Activated CD4-positive, alpha-beta T cell treated with anti-CD3 and anti-CD28 coated beads, Interleukin-2, amount 50 U/mL, for 48 hours (primary cell): ENCODE measurements at places on chromosomes 12 and 14.

- DNase-seq = no peak
Measured at GRCh38 chr12:6104027-6104426, 20.4 kb downstream of the VWF start.

DNA sequence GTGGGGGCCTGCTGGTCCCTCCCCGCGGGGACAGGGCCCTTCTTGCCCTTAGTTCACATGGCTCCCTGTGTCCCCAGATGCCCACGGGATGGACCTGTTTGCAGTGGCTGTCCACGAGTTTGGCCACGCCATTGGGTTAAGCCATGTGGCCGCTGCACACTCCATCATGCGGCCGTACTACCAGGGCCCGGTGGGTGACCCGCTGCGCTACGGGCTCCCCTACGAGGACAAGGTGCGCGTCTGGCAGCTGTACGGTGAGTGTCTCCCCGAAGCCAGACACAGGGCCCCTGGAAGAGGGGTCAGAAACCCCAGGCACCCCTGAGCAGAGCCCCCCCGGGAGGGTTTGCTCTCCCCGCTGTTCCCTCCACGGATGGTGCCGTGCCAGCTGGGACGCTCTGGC, 13.4 kb downstream of the MMP17 start:
- no peak for DNase-seq

DNA sequence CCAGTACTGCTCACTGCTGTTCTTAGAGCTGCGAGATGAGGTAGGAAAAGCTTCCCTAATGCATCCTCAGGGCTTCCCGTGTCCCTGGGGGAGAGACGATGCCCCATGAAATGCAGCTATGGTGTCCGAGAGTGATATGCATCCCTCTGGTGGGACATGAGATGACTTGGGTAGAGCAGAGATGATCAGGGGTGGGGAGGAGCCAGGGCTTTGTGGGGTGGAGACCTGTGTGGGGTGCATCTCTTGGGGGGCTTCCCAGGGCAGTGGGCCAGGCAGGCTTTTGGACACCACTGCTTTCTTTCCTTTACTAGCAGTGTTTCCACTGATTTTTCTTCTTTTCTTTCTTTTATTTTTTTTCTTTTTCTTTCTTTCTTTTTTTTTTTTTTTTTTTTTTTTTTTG, 147.3 kb downstream of the ADGRD1 start:
- no peak for DNase-seq

- no peak for DNase-seq
Measured at GRCh38 chr14:24256960-24257359, 6.0 kb downstream of the TGM1 start.

- DNase-seq = no peak
Measured at GRCh38 chr12:96274331-96274730, 80.2 kb downstream of the ELK3 start.

- no peak for DNase-seq
Measured at GRCh38 chr12:116577154-116577561, 18.0 kb downstream of the MAP1LC3B2 start.

DNA sequence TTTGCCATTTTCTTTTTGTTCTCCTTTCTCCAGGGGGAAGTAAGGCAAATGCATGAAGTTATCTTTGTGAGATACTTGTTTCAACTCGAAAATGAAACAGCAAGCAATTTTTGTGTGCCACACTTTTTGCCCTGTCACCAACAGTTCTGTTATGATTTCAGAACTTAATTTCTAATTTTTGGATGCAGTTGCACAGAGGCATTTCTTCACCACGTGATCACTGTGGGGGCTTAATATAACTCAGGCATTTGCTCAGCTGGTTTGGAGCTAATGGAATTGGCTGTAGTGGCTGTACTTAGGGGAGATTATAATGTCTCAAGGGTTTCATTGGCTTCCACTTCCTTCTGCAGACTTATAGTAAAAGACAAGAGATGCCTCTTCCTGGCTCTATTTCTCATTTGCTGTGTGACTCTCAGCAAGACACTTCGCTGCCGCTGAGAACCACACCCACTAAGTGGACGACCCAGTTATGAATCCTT, 452.4 kb downstream of the RAD51B start:
- DNase-seq = no peak

DNA sequence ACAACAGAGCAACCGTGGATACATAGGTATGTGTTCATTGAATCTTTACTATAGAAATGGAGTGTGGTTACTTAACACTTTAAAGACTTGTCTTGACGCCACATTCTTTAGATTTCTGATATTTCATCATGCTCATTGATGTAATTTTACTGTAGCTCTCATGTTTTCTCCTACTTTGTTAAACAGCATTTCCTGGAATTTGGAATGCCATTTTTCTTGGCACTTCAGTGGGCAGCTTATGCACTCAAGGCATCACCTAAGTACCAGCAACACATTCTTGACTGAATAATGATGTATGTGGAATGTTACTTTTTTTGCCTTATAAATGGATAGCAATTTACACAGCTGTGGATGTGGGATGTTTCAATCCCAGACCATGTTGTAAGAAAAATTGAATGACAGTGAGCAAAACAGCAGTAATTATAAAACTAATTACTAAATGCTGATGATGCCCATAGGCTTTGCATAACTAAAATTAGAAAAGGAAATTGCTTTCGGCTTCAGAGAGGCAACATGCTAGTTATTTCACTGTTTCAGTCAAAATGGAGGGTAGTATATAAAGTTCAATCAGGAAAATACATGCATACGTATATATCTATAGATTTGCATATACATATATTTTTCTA, 298.5 kb downstream of the NPAS3 start:
- no peak for DNase-seq

GRCh38 chr12:21614506-21614905, 9.9 kb upstream of the GYS2 start:
- no peak for DNase-seq

- no peak for DNase-seq
Measured at GRCh38 chr12:109307051-109307450, 2.0 kb downstream of the FOXN4 start.

DNA sequence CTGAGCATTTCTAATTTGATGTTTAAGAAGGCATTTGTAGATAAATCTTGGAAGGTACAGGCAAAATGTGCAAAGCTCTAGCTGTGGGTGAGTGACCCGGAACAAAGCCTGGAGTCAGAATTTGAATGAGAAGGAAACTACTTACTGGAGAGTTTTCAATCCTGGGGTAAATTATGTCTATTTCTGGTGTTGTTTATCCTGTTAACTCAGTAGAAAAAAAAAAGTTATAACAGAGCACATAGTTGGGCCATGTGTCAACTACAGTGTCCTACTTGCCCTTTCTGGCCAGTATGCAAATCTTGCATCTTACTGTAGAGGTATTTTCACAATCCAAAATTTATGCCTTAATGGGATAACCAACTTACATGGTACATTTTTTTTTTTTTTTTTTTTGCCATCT, 182.3 kb downstream of the SYNE2 start:
- DNase-seq = no peak

DNA sequence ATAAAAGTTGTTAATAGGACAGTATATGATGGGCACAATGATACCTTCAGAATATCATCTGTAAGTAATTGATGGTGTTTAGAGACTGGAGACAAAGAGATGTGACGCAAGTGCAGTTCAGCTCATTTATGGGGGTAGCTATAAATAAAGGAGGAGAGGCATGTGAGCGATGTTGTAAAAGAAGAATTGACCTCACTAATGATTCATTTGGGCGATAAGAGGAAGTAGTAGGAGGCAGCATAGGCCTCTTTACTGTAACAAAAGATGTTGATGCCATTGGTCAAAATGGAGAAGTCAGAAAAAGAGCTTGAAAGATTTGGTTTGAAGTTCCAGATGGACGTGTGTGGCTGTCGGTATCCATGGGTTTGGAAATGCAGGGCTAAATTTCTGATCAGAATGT, 70.0 kb downstream of the FLRT2 start:
- no peak for DNase-seq

DNA sequence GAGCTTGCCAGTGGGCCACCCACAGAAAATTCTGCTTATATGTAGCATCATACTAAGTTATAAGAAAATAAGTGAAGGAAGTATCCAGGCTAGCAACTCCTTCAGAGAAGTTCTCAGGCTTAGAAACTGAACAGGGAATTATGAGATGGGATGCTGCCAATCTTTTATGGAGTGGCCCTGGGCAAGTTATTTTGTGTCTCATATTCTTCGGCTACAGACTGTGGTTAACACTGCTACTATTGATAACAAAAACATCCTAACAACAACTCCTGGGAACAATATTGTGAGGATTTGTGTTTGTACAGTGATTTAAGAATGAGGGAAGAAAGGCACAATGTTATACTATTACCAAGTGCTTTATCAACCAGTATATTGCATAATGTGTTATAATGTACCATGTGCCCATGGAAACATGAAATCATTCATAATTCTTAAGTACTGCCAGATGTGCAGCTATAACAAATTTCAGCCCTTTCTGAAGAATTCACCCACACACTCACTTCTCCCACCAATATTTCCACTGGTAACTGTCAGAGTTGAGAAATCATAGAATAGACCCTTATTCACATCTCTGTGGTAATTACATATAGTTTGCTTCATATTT, 113.3 kb upstream of the SOX5 start:
- no peak for DNase-seq

DNA sequence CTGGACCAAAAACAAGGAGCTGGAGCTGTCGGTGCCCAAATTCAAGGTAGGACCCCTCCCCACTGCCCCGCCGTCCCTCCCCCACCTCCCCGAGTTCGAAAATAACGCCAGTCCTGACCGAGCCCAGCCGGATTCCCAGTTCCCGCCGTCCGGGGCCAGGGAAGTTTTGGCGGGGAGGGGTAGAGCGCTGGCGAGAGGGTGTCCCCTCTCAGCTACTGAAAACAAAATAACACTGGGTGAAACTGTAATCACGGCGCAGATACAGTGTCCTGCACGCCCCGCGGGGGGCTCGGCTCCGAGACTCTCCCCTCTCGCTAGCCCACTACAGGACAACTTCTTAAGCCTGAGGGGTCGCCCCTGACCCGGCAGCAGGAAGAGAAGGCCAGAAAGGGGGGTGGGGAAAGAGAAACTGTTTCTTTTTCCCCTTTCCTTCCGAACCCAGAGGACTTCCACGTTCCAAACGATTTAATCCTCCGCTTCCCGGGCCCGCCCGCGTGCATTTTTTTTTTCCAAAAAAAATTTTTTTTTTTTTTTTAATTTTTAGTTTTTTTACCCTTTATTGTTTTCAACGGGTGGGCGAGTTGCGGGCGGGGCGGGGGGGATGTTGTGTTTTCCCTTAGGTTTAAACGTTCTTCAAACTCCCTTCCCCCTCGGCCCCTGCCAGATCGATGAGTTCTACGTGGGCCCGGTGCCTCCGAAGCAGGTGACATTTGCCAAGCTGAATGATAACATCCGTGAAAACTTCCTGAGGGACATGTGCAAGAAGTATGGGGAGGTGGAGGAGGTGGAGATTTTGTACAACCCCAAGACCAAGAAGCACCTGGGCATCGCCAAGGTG, 1.6 kb downstream of the SETD1B start:
- peak; percentile 31 for DNase-seq

DNA sequence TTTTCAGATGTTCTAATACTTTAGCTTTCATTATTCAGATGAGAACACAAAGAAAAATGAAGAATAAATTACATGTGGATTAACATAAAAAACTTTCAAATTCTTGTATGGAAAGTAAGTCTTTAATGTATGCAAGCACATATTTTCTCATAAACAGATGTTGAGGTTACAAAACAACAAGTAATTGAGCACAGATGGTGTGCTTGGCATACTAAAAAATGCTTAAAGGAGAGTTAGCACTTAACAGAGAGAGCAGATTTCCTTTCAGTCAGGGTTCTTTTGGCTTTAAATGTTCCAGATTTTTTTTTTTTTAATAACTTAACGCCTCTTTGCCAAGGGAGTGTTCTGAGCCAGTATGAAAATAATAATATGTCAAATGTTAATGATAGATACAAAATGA, 96.0 kb downstream of the RASSF9 start:
- no peak for DNase-seq

DNA sequence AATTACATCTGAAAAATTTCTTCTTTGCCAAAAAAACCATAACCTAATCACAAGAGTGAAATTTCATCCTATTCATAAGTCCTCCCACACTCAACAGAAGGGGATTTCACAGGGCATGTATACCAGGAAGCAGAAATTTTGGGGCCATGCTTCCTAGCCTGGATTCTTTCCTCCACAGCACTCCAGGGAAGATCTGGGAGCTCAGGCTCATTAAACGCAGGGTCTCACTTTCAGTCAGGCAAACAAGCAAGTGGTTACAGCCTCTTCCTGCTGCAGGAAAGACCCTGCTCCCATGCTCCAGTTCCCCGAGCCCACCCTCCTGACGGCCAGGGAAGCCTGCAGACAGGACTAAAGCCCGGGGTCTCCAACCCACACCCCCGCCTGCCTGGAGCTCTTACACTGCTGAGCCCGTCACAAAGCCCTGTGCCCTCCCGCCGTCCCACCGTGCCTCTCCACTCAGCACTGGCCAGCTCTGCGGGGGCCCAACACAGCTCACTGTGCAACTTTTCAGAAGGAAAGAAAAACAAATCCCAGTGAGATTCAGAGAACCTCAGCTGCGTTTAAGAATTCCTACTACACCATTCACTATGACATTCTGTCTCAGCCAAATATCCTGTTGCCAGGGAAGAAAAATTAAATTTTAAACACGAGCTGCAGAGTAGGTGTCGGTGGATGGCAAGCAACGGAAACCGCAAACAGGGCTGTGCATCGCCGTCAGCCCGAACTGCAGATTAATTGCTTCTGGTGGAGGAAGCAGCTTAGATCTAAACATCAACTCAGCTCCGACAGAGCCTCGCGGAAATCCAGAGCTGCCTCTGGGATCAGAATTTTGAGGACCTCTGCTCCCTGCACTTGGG, 106.7 kb upstream of the SFSWAP start:
- DNase-seq = peak; percentile 45

- DNase-seq = no peak
Measured at GRCh38 chr12:65937161-65937641, 112.9 kb downstream of the HMGA2 start.

DNA sequence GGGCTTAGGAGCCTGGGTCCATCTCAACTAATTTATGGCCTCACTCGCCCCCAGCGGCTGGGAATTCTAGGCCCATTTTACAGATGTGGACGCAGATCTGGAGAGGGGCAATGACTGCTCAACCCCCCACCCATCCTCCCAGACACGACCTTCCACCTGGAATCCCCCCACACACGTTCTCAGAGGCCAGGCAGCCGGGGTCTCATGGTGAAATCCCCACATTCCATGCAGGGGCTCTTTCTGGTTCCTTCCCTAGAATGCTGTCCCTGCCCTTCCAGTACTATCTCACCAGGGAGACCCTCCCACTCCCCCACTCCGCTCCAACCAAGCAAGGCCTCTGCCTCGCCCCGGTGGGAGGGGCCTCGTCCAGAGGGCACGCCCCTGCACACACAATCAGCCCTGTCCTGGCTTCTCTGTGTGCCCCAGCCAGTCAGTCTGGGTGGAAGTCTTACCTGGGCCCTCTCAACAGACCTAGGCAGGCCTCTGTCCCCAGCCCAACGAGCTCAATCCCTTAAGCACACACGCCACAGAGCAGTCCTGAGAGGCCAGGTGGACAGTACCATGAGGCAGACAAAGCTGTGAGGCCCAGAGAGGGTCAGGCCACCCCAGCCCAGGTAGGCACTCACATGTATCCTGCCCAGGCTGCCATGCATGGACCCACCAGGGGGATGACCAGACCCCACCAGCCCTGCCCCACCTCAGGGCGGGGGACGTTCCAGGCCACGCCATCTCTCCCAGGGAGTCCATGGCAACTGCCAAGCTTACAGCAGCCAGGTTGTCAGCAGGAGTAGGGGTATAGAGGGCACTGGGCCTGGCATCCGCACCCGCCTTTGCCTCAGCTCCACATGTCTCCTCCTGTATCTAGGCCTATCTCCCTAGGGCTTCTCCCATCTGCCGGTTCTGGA, 1.3 kb upstream of the ANKRD9 start:
- DNase-seq = peak; percentile 39
